NCI-H460 (cell line): ENCODE measurements at places on chromosomes 11 and 22. TPM values are rescaled to one million over a fixed set of nuclear protein-coding genes. Genes with fewer than 3 reads are reported as not detected.

- no peak for DNase-seq
Observed at GRCh38 chr22:32682990-32683389, 118.5 kb upstream of the TIMP3 start.

- no peak for DNase-seq
Observed at GRCh38 chr11:86138958-86139357, 70.1 kb upstream of the PICALM start.

DNA sequence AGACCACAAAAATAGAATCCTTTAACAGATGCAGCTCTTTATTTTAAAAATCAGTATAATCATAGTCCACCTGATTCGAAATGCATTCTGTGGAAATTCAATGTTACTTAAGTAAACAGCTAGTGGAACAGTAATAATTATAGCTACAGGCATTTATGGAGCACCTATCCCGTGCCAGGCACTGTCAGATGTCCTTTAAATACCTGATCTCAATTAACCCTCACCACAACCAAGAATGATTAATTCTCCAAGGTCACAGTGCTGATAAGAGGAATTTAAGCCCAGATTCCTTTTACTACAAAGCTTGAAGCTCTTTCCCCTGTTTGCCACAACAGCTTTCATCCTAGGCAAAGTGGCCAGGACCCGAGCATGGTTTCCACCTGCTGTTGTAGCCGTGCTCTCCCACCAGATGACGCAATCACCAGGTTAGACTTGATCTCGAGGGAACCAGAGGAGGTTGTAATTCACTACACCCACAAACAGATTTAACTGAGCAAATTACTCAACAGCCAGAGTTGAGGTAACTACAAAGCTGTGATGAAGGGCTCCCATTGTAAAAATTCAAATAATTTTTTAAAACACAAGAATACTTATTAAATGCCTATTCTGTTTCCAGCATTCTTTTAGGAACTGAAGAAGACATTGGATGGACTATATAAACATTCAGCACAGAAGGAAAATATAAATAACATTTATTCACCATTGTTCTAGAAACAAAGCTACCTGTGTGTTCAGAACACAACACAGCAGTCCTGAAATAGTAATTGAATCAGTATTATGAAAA lies 10.3 kb downstream of the PRDM10 start:
- no peak for DNase-seq

Gene GTSE1
- 8.6 and 10.3 TPM in 2 replicates for total RNA-seq

Gene CARD10
- total RNA-seq = 3.1 and 4.7 TPM in 2 replicates

Gene SHISAL1
- 8.6 and 9.8 TPM in 2 replicates for total RNA-seq
